ENCODE measurements at places on chromosomes 7 and 10.

- DNase-seq, result no peak
Observed at GRCh38 chr7:120993553-120994191, 5.2 kb downstream of the CPED1 start.

- no peak for DNase-seq
Observed at GRCh38 chr7:80078159-80078731, 56.4 kb upstream of the GNAI1 start.

DNA sequence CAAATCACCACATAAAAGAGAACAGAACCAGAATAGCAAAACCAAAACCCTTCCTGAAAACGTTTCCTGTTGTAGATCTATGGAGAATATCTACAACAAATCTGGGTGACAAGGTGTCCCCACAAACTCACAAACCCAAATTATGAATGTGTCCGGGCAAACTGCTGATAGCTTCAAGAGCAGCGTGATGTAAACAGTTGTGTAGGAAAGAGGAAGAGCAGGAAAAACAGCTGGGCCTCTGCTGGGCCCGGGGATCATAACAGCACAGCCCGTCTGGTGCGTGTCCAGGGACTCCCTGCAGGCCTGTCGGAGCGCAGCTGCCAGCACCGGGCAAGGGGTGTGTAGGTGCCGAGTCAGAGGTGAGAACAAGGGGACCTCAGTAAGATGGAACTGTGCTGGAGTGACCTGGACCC, 53.7 kb downstream of the KCNH2 start:
- no peak for DNase-seq

DNA sequence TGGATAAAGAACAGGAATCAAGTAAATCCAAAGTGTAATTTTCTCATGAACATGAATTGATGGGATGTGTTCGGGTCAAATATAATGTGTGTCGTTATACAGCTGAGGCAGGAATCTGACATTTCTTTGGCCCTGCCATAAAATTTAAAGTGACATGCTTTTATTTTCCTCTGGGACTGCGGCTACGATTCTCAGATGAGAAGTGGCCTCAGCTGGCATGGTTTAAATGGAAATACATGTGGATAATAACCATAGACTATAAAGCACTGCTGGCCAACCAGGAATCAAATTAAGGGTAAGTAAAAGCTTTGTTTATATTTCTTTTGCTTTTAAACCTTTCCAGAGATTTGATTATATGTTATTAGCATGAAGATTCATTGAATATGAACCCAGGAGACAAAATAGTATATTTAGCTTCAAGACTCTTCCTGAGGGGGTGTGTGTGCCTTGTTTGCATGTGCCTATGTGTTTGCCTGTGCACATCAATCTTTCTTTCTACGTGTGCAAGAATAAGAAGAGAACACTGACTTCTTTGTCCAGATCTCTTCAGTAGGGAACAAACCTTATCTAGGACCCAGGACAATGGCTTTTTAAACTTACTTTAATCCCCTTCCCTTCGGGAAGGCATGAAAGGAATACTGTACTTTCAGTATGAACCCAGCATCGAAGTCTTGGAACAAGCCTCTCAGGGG, 629.0 kb upstream of the PFKP start:
- no peak for DNase-seq

DNA sequence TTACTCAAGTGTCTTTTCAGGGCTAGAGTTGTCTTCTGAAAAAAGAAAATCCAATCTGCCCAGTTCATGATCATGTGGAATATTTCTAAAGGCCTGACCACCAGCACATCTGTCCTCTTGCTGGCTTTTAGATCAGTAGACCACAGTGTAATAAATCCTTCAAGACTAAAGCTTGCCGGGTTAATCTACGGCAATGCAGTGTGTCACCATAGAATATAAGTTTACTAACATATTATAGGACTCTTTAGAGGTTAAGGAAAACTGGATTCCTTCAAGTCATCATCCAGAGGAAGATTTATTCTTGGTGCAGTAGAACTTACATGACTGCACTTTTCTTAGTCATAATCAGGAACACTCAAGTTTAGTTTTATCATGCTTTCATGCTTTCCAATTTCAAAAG, 349.5 kb downstream of the SEMA3D start:
- no peak for DNase-seq

GRCh38 chr7:27186668-27187474, 1.8 kb upstream of the HOXA11 start:
- DNase-seq, result no peak

- DNase-seq, result no peak
Observed at GRCh38 chr10:125276133-125276532, 115.8 kb upstream of the CTBP2 start.

DNA sequence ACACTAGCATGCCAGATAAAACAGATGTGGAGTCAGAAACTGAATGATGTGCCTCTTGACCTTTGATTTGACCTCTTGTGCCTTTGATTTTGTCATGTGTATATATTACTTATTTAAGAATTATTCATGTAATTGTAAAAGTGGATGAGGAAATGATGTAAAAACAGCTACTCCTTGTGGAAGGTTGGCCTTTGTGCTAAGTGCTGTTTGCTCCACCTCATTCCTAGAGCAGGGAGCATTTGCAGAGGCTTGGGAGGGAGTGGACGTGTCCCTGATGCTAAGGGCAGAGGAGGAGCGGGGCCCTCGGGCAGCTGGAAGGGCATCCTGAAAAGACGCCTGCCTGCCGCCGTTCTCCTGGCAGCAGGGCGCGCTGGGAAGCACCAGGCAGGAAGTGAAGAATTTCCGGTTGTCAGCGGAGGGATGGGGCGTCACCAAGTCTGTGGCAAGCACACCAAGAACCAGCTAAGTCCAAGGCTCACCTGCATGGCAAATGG, 197.6 kb upstream of the ZNF32 start:
- DNase-seq, result peak; percentile 17

DNA sequence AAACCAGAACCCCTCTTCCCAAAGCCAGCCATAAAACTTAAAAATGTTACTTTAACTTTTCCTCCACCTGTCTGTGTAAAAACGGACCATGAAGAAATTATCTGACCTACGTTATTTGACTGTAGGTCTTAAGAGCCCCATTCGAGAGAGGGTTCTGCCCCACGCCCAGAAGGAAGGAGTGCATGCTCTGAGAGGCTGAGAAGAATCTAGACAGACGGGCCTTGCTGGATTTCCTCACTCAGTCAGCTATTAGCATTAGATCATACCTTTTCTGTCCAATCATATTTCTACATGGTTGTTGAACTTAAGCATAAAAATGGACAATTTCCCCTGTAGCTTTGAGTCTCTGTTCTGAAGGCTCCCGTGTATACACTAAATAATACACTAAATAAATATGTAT, 38.1 kb upstream of the WDR11 start:
- DNase-seq, result no peak

DNA sequence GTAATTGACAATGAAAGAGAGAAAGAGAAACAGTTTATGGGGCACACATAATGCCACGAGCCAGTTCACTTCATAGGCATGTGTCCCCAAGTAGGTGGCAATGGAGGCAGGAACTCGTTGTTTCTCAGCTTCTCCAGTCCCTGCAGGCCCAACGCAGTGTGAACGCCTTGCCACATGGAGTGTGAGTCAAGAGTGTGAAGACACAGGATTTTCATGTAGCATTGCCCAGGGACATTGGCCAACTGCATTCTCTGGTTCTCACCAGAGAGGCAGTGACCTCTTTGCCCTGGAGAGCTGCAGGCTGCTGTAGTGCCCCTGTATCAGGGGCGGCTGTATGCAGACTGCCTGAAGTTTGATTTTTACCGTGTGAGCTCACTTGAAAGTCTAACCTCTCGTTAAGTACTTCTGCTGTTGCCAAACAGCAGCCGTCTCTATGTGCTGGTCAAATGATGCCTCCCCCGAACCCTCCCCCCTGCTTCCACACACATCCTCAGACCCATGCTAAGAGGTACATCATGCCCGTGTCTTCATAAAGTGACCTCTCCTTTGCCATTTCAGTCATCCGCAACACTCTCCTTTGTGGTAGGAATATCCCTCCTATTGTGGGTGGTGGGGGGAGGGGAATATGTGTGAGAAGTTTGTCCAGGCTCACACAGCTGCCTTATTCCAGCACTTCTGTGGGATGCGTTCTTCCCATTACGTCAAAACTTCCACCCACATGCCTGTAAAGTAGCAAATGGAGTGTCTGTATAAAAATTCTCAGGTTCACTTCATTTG, 12.7 kb downstream of the LRRC18 start:
- no peak for DNase-seq

GRCh38 chr7:35545831-35546230, 149.1 kb downstream of the HERPUD2 start:
- DNase-seq, result no peak

- no peak for DNase-seq
Observed at GRCh38 chr7:95611224-95611623, 14.9 kb upstream of the PDK4 start.

GRCh38 chr10:63829020-63829419, 307.8 kb downstream of the REEP3 start:
- no peak for DNase-seq

GRCh38 chr7:27723085-27723484, 16.9 kb upstream of the TAX1BP1 start:
- DNase-seq, result no peak

DNA sequence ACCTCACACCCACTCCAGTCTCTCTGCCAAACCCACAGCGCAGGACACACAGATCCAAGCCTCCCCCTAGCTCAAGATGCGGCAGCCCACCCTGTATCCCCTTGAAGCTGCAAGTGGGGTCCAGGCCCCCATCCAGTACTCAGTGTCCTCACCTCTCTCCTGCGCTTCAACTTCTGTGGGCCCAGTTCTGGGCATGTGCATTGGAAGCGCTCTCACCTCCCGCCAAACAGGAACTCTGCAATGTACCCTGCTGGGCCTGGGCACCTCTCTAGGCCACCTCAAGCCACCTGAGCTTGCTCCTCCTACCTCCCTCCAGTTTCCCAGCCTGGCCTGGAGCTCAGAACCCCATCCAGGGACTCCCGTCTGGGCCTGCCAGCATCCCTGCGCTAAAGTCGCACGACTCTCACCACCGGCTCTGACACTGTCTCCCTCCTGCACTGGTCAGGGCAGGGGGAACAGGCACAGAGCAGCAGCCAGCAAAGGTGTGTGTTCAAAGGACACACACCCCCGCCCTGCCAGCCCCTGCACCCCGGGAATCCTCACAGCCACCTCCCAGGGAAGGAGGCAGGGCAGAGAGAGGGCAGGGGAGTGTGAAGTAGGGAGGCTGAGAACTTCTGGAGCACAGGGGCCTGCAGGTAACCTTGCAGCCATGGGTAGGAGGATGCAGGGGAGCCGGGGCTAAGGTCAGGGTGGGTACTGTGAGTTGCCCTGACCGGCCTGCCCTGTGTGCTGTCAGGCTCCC, 51.7 kb upstream of the MSMB start:
- no peak for DNase-seq

GRCh38 chr7:44307301-44307900, 18.0 kb downstream of the CAMK2B start:
- DNase-seq, result no peak

DNA sequence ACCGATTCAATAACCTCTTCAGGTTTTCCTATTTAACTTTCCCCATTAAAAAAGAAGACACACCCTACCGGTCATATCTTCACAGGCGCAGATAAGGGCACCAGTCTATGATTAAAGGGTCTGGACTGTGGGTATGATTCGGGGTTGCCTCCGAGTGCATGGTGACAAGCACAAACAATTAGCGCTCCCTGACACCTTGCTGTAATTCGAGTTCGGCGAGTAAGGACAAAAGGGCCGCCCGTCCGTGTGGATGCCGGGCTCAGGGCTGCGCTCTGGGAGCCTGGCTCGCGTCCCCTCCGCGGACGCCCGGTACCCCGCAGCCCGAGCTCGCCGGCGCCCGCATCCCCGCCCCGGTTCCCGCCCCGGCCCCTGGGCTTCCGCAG, 111.9 kb upstream of the RHEB start:
- DNase-seq, result no peak

GRCh38 chr10:3651969-3652653, 132.9 kb downstream of the KLF6 start:
- DNase-seq, result no peak

GRCh38 chr7:148419856-148420832, 170.4 kb upstream of the C7orf33 start:
- no peak for DNase-seq

- DNase-seq, result no peak
Observed at GRCh38 chr10:52533986-52534385, 219.9 kb downstream of the DKK1 start.

DNA sequence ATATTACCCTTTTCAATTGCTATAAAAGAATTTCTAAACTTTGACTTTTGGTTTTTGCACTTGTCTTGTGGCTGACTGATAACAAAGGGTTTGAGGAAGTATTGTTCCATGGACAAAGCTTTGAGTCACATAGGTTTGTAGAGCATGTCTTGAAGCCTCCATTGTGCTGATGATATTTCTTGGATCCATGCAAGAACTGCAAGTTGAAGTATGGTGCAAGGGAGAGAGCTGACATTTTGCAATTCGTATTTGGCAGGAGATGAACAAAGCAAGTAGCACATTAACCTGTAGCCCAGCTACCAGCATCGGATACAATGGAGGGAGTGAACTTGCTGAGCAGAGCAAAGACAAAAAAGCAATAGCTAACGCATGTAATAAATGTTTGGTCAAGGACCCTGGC, 23.4 kb downstream of the MGAM2 start:
- no peak for DNase-seq

GRCh38 chr7:137001478-137001877, 133.0 kb downstream of the CHRM2 start:
- no peak for DNase-seq

DNA sequence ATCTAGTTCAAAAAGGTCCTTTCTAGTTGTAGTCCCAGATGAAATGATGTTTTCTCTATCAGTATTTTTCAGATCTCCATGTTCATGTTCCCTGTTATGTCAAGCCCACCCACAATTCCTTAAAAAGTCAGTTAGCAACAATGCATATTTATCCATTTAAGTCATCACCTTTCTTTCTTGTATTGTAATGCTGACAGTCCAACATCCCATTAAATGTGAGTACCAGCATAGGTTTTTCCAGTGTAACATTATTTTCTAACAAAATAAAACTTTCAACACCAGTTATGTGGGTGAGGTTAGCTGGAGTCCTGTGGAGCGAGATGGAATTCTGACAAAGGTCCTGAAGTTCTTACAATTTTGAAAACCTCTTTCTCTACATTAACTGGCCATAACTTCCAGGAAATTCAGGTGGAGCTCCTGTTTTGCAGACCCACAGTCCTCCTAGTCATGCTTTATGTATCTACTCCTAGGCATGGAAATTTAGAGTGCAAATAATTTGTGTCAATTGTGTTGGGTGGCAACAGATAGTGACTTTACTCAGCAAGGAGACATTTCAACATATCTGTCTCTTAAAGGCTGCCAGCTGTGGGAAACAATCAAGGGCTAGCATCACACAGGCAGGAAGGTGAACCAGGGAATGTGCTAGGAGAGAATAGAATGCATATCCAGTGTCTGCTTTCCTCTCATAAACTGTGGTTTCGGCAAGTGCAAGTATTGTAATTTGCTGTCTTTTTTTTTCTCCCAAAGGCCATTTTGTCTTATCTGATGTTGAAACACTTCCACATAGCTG, 162.6 kb downstream of the MTERF1 start:
- no peak for DNase-seq

- no peak for DNase-seq
Observed at GRCh38 chr7:70654979-70655378, 477.0 kb upstream of the GALNT17 start.

- DNase-seq, result no peak
Observed at GRCh38 chr7:88229302-88229995, 9.6 kb upstream of the SRI start.

Data from activated T-helper 9 cell treated with anti-CD3 and anti-CD28 coated beads, Interleukin-2, amount 50 U/mL, for 16 hours (primary cell).